GM20000 (cell line): ENCODE measurements at places on chromosomes 2 and 18.

- no peak for DNase-seq
Observed at GRCh38 chr2:212677466-212677865, 138.9 kb upstream of the ERBB4 start.

DNA sequence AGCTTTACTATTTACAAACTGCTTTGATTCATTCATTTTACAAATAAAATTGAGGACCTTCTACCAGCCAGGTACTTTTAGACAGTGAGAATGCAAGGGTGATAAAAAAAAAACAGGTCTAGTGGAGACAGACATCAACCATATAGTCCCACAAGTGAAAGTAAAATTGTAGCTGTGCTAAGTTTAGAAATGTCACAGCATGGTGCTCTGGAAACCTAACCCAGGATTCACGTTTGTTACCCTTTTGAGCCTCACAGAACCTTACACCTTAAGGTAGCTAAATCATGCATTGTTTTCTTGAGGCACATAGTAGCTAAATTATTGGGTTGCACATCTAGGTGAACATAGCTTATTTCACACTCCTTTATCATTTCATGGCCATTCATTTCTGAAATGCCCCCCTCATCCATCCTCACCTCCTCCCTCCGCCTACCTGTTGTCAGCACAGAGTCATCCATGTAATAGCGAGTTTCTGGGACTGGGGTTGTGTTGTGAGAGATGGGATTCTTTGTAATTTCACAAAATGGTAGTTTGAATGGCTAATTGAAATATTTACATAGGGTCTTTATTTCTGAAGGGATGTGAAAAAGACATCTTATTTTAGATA is 7.1 kb downstream of the MTA3 start:
- DNase-seq: peak; percentile 42

GRCh38 chr2:169081551-169081950 is 12.2 kb downstream of the DHRS9 start:
- DNase-seq: no peak

- DNase-seq: no peak
Observed at GRCh38 chr18:54822872-54823845, 5.1 kb upstream of the RAB27B start.

GRCh38 chr2:96538487-96539214 is 2.1 kb downstream of the ARID5A start:
- no peak for DNase-seq

DNA sequence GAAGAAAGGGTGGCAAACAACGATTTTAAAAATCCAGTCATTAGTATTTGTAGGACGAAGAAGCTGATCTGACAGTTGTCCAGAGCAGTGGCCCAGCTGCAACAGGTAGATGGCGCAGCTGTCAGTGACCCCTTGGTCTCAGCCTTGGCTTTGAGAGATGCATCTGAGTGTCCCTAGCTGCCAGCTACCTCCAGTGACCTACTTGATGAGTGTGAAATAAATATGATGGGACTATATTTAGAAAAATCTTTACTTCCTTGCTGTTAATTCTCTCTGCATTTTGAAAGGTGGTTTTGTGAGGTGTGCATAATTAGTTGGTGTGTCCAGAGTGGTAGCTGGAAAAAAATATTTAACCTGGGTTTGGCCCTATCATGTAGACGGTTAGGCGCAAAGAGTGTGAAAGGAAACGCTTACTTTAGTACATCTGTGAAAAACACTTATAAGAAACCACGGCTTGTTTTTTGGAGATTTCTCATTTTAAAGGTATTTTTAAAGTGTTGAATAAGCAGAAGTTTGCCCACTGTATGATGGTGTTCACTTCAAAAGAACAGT is 963 bp downstream of the INPP1 start:
- DNase-seq: peak; percentile 82

DNA sequence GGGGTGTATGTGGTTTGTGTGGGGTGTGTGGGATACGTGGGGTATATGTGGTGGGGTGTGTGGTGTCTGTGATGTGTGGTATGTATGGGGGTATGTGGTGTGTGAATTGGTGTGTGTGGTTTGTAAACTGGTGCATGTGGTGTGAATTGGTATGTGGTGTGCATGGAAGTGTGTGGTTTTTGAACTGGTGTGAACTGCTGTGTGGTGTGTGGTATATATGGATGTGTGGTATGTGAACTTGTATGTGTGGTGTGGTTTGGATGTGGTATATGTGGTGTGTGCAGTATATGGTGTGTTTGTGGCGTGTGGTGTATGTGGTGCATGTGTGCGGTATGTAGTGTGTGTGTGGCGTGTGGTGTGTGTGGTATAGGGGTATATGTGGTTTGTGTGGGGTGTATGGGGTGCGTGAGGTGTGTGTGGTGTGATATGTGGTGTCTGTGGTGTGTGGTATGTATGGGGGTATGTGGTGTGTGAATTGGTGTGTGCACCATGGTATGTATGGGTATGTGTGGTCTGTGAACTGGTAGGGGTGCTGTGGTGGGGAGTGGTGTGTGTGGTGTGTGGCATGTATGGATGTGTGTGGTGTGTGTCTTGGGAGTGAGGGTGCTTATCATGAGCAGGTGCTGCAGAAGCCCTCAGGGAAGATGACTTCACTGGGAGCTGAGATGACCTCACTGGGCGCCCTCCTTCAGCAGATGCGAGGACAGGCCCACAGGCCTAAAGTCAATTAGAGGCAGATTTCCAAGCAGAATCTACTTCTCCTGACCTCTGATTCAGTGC is 209.6 kb upstream of the TNP1 start:
- no peak for DNase-seq

- DNase-seq: no peak
Observed at GRCh38 chr2:3168230-3168891, 209.3 kb downstream of the EIPR1 start.

DNA sequence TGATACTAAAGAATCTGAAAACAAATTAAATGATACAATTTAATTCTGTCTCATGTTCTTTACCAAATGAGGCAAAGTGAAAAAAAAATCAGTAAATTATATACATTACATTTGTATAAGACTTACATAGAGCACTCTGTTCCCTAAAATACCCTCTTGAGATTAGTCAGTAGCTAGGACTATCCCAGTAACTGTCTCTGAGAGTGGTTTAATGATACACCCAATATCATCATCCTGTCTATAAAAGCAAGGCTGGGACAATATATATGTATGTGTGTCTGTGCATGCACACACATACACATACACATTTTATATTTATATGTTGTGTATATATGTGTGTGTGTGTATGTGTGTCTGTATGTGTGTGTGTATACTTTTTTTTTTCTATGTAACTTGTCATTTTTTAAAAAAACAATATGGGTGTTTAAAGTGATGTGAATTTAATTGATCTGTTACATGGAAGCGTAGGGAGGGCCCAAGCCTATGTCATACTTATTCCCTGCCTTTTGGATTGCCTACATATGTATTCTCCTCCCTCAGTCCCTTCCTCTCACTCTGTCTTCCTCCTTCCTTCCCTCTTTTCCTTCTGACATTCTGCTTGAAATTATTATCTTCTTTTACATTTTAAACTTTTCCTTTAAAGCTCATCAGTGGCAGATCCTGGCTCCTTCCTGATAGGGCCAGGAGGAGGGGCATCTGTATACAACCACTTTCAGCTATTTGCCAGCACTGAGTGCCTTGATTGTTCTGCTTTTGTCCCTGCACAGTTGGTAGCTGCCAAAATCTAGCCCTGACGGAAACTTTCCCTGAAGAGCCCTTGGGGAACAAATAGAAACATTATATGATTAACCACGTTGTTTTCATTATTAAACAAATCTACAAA is 6.8 kb downstream of the ASXL3 start:
- no peak for DNase-seq

GRCh38 chr2:12764849-12765605 is 48.3 kb downstream of the TRIB2 start:
- no peak for DNase-seq
